ENCODE measurements at places on chromosomes 12 and 14.

- DNase-seq = no peak
These were observed 76.1 kb upstream of the HECTD1 start for GRCh38 chr14:31283578-31284252.

DNA sequence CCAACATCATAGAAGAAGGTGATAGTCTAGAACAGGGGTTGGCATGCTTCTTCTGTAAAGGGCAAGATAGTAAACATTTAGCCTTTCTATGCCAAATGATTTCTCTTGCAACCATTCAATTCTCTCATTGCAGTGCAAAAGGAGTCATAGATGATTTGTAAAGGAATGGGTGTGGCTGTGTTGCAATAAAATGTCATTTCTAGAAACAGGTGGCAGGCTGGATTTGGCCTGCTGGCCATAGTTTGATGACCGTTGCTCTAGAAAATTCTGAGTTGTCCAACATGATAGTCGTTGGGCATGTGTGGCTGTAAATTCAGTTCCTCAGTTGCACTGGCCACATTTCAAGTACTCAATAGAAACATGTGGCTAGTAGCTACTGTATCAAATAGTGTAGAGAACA, 21.7 kb downstream of the SMCO2 start:
- DNase-seq = no peak

GRCh38 chr12:132049876-132050275, 94.2 kb downstream of the DDX51 start:
- no peak for DNase-seq

DNA sequence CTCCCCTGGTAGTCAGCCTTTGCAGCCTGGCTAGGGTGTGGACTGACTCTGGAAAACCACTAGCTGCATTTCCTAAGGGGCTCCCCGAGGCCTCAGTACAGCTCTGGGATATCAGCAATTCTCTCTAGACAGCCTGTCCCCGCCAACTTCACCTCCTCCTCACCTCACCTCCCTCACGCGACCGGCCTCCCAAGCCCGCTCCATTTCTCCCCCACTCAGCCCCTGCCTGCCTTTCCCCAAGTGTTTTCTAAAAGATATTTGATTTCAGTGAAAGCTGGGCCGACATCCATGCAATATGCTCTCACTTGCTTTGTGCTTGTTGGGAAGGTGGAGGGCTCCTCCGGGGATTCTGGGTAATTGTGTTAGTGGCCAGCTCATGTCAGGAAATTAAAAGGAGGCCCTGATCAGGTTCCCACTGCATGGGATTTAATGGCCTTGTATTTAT, 91.8 kb downstream of the ESRRB start:
- no peak for DNase-seq

DNA sequence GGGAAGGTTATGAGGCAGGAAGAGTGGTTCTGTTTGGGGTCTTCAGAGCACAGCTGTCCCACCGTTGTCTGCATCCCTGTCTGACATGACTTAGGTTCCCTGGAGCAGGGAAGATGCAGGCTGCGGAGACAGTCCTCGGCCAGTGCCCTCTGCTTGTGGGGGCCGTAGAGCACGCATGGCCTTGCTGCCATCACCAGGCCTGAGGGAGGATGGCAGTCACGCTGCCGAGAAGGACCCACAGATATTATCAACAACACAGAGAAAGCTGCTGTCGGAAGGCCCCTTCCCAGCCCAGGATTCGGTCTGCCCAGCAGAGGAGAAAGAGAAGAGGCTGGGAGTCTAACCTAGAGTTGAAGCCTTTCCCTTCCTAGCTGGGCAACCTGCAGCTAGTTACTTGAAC, 35.0 kb downstream of the ERH start:
- no peak for DNase-seq

- DNase-seq = no peak
These were observed 13.3 kb downstream of the CPM start for GRCh38 chr12:68919581-68920239.

GRCh38 chr12:26226629-26227360, 31.4 kb downstream of the SSPN start:
- DNase-seq = no peak

DNA sequence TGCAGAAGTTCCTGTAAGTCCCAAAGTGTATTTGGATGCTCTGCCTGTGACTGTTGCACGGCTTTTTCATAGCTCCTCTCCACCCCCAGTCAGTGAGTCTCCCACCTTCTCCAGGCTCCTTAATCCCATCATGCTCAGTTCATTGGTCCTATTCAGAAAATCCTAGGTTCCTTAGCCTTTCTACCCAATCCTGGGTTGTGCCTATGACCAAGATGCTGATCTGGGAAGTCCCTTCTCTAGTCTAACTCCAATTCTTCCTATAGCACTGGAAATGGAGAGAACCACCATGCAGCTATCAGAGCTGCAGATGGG, 7.7 kb downstream of the CISTR start:
- no peak for DNase-seq

DNA sequence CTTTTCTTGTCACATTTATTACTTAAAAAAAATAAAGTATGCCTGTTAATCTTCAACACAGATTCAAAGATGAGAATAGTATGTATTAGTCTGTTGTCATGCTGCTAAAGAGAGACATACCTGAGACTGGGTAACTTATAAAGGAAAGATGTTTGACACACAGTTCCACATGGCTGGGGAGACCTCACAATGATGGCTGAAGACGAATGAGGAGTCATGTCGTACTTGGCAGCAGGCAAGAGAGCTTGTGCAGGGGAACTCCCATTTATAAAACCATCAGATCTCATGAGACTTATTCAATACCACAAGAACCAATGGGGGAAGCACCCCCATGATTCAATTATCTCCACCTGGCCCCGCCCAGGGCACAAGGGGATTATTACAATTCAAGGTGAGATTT, 335.9 kb upstream of the GARIN2 start:
- no peak for DNase-seq

DNA sequence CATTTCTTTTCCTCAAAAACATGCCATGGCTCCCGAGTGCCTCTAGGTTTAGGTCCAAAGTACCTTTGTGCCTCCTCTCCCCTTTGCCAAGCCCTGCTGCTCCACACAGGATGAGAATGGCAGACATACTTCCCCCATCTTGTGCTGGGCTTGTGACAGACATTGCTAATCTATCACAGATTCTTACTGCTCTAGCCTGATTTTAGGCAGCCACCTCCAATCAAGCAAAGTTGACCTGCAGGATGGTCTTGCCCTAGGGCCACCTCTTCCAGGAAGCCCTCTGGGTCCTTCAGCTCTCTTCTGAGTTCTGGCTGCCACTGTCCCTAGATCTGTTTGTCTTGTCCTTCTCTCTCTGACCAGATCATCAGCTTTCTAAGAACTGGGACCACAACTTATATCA, 20.5 kb downstream of the FOXN4 start:
- no peak for DNase-seq

GRCh38 chr12:5622280-5622679, 190.4 kb downstream of the NTF3 start:
- DNase-seq = no peak

DNA sequence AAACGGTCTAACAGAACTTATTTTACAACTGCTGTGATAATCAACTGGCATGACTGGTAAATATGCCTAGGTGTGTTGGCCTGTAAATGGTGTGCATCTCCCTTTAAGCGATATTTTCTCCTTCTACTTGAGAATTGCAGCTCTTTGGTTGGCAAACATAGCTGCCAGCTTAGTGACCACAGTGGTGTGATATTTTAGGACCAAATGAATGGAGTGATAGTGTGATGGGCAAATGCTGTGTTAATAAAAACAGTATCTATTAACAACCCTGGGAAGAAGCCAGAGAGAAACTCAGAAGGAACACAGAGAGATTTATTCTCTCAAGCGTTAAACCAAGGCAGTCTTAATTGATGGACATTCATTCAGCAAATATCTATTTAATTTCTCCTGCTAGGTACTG, 278.4 kb downstream of the AACS start:
- no peak for DNase-seq

- DNase-seq = no peak
These were observed 29.2 kb downstream of the HIGD1C start for GRCh38 chr12:50981319-50982239.

GRCh38 chr14:101457936-101458740, 103.2 kb upstream of the DIO3 start:
- no peak for DNase-seq

DNA sequence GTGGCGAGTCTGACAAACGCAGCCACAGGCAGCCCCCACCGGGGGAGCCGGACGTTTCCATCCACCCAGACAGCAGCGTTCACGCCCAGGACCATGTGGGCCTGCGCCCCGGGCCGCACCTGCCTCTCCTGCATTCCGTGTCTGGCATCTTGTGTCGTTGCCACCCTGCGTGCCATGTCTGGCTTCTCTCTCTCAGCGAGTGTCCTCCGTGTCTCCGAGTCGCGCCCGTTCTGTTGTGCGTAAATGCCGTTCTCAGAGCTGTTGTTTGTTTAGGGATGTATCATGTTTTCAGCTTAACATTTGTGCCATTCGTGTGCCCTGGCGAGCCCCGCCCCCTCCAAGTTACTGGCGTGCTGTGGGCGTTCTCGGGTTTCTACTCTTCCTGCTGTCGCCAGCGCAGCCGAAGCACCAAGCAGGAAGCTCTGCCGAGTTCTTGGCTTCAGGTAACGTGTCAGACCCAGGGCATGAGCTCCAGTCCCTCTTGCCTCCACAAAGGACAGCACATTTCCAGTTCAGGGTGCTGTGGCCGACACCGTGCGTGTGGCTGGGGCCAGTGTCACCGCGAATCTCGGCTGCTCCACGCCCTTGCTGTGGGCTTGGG, 34.6 kb downstream of the NOC4L start:
- no peak for DNase-seq

DNA sequence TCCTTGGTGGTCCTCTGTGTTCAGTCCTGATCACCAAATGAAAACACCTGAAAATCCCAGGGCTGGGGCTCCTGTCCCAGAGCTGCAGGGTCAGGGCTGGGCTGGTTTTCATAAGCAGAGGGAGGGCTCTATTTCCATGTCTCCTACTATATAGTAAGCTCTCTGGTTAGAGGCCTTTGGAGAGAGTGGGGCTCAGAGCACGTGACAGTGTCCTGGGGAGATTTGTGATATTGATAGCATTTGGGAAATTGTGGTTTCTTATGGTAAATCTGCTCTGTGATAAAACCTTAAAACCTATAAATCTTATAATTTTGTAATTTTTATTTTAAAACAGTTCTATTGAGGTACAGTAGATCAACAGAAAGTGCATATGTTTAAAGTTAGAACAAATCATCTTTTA, 1202.2 kb downstream of the TMEM121 start:
- DNase-seq = no peak

DNA sequence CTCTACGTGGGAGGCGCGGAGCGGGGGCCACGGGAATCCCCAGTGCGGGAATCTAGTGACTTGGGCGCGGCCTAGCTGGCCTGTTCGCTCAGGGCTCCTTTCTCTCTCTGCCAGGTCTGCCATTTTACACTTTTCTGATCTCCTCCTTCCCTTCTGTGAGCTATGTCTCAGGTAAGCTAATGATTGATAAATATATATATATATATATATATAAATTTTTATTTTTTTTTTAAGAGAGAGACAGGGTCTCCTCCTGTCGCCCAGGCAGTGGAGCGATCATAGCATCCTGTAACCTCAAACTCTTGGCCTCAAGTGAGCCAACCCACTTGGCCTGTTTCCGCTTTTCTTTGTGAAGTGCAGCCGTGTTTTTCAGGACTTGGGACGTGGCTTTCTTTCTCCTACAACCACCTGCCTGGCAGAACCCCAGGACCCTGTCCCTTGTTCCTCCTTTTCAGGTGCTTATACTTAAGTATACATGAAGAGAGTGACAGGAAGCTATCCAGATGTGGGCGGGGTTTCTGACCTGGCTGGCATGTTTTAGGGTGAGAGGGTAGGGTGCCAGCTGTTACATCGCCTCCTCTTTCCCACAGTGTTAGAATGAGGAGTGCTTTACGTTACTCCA, 547 bp downstream of the ZNF140 start:
- no peak for DNase-seq

- no peak for DNase-seq
These were observed 39.4 kb upstream of the TEX22 start for GRCh38 chr14:105358943-105359342.

GRCh38 chr14:105043641-105044040, 21.6 kb downstream of the GPR132 start:
- no peak for DNase-seq

DNA sequence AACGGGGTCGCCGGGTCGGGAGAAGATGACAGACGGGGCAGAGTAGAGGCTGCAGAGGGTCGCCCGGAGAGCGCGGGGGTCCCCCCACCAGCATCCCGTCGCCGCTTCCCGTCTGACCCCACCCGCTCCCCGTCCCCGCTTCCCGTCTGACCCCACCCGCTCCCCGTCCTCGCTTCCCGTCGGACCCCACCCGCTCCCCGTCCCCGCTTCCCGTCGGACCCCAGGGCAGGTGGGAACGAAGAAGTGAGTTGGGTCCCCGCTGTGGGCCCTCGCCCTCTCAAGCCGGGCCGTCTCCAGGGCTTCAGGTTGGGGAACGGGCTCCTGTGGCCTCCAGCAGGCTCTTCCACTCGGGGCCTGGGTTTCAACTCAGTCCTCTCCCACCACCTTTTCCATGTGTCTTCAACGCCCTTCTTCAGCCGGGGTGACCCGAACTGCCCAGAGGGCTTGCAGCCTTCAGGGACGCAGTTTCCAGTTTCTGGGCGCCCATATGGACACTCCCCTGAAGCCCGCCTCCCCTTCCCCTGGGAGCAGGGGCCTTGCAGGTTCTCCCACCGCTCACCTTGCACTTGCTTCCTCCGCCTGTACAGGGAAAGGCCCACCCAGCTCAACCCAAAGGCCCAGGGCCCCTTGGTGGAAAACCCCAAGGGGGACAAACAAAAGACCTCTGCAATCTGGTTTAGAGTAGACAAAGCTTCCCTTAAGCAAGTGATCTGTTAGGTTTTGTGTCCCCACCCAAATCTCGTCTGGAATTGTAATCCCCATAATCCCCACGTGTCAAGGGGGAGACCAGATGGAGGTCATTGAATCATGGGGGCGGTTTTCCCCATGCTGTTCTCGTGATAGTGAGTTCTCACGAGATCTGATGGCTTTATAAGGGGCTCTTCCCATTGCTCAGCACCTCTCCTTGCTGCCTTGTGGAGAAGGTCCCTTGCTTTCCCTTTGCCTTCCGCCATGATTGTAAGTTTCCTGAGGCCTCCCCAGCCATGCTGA, 66.5 kb downstream of the TNFAIP2 start:
- DNase-seq = no peak

DNA sequence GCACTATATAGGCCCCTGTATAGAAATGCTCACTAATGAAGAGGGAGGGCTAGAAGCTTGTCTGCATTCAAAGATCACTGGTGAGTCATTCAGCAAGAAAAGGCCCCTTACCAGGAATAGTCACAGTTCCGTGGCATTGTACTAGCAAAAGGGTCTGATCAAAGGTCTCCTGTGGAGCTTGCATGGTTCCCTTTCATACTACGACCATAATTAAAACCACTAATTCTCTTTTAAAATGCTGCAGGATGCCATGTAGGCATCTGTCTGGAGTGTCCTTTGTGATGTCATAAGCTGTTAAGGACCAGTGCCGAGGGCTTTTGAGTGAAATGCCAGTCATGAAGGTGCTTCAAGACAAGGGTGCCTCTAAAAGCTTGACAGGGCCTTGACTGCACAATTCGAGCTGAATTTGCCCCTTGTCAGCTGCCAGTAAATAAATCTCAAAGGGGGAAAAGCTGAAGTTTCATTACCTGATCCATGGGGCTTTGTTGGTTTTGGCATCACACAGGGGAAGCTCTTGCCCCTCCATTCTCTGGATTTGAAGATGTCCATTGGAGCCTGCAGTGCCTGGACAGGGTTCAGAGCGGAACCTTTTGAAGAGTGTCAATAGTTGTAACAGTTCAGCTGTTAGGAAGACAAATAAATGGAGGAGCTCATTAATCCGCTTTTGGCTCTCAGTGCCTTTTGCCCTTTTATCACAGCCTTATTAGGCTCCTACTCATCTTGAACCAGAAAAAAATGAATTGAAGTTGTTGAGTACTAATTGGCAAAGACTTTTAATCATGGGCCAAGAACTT, 69.1 kb downstream of the TMEM260 start:
- DNase-seq = no peak

GRCh38 chr12:105930557-105931503, 207.9 kb downstream of the NUAK1 start:
- no peak for DNase-seq
